ENCODE measurements at places on chromosomes 7 and 10. TPM values are rescaled to one million over a fixed set of nuclear protein-coding genes. Genes with fewer than 3 reads are reported as not detected.
A peak's percentile ranks its signal among the peaks of the same experiment; 100 is the strongest.

TAS2R4 gene
- 6.8 TPM for total RNA-seq

KCNH2 gene
- total RNA-seq: 247 TPM

SEC61G gene
- 151 TPM for total RNA-seq

GRCh38 chr7:42714356-42714755 is 197.5 kb downstream of the C7orf25 start:
- DNase-seq: no peak

DNA sequence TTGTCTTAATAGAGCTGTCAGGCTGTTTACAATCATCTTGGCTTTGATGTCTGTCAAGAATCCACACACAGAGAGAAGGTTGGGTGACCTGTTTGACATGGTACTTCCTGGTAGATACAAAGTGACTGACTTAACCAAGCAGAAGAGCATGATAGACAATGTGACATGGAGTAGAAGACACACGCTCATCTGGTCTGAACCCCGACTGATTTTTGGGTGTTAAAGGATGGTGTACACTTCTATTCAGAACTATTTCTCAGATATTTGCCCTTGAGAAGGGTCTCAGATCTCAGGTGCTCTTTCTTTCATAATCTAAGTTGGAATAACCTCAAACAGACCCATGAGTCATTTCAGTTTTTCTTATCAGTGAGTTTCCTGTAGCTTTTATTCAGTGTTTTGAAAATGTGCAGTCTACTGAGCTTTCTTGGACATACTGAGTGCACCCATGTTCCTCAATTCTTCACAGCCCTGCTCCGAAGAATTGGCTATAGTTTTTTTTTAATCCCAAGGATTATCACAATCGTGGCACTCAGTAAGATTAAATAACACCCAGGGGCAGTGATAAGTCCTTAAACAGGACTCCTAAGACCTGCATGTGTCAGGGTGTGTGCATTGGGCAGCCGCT is 46.4 kb upstream of the NXPH1 start:
- DNase-seq: no peak

- no peak for DNase-seq
Measured at GRCh38 chr10:92569071-92569470, 4.8 kb downstream of the IDE start.

DNA sequence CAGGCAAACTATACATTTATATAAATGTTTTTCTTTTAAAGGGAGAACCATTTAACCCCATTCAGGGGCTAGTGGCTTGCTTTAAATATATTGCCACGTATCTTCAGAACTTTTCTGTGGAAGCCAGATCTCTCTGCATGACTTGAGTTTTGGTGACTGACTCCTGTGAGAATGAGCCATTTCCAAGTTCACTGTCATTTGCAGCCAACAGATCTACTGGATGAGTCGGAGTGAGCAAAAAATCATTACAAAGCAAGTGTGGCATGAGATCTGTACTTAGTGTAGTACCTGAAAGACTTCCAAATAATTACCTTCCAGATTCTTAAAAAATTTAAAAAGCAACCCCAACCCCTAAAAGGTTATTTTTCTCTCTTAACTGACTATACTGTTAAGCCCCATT is 45.6 kb downstream of the PDSS1 start:
- DNase-seq: no peak

GRCh38 chr7:73831834-73832651 is 1.2 kb downstream of the CLDN4 start:
- peak; percentile 39 for DNase-seq

GRCh38 chr7:7923818-7924217 is 44.8 kb upstream of the GLCCI1 start:
- no peak for DNase-seq

DNA sequence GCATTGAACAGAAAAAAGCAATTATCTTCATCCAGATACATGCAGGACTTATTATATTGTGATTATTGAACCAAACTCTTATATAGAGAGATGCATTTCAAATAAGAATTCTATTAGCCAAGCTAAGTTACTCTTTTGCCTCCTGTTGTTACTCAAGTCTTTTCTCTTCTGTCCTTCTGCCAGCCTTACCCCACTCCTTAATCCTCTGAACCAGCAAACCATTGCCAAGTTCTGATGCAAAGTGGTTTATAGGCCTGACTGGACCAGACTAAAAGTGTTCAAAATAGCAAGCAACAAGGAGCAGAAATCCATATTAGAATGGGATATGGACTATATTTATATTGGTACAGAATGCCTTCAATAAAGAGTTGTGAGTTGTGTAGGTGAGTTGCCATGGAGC is 2.2 kb upstream of the SLC26A4 start:
- DNase-seq: no peak

GRCh38 chr10:101111547-101111946 is 19.6 kb upstream of the TLX1 start:
- DNase-seq: no peak

LIPJ gene
- 3.5 TPM for total RNA-seq

DNA sequence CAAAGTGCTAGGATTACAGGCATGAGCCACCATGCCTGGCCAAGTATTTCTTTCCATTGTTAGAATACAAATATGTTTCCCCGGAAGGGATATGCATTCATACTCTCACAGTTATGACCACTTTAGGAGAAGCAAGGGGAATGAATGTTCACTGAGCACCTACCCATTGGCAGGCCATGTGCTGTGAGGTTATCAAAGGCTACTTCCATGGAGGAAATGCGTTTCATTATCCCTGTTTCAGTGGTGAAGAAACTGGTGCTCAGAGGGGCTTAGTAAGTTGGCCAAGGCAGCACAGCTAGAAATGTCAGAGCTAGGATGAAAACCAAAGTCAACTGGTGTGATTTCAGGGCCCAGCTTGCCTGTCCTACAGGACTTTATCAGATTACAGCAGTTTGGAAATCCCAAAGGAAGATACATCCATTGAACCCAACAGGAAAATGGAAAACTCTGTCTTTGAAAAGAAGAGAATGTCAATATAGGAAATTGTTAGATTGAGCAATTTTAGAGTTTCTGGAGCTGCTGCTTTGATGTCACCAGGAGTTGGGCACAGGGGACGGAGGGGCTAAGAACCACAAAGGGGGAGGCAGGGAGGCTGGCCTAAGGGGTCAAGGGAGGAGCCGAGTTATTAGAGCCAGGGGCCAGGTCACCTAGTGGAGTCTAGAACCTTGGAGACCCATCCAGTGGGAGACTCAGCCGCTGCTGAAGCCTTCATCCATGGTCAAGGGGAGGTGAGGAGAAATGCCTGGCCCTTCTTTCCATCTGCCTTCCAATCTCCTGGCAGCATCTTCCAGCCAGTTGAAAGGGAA is 319.8 kb downstream of the FRMD4A start:
- DNase-seq: no peak

CPA5 gene
- 46.7 TPM for total RNA-seq

DNA sequence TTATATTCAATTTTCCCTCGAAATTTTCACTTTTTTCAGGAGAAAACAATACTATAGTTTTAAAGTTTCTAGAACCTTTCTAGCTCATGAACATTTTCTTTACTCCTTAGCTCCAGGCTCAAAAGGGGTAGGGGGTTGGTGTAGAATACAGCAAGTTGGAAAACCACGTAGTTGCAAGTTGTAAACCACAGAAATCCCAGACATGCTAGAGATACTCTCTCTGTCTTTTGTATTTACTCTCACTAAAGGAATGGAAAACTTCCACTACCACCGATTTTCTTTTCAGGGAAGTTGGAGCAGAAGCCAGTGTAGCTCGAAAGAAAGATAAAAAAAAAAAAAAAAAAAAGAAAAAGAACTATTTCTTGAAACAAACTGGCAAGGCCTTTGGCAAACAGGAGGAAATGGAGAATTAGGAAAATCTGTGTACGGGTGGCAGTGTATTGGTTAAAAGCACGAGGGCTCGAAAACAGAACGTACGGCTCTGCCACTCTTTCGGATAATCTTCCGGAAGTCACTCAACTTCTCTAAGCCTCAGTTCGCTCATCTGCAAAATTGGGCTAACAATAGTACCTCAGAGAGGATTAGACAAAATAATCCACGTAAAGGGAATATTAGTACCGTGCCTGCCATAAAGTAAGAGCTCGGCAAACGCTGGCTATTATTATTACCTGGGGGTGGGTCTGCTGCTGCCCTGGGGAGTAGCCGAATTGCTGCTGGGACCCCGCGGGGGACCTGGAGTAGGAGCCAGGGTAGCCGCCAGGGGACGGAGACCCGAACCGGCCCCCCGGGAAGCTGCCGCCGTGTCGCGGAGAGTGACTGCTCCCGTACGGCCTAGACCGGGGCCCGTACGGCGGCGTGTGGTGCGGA is 628 bp downstream of the MPLKIP start:
- peak; percentile 27 for DNase-seq

DNA sequence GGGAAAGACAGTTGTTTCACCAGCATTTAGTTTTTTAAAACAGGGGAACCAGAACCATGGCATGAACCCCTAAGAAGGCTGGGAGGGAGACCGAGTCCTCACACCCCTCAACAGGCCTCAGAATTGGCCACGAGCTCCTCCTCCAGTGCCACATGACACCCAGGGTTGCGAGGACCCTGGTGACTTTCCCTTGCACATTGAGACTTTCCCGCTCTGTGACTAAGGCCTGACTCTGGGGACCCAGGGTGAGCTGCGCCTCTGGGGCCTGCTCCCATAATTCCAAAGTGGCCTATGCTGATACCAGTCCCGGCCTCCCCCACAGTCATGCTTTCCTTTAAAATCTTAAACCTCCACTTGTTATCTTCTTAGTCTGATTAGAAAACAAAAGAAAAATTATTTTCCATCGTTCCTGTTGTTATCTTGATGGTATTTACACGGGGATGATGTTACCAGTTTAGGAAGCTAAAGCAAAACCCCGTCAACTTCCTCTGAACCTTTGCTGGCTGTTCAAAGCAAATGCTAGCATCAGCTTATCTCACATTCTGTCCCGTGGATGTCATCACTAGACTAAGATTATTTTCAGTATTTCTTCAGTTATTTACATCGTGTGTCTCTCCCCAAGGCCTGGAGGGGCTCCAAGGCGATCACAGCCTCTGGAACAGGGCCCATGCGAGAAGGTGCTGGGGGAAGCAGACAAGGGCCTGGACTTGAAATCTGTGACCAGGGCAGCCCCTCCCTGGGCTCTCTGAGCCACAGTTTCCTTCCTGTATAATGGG is 42.1 kb downstream of the FAM53B start:
- DNase-seq: peak; percentile 87

All from testis (tissue), 5 donors.